Activated B cell treated with CpG ODN at 0.5 μM for 24 hours (primary cell): ENCODE measurements at places on chromosomes 16 and 17. TPM values are rescaled to one million over a fixed set of nuclear protein-coding genes. Genes with fewer than 3 reads are reported as not detected.

DNA sequence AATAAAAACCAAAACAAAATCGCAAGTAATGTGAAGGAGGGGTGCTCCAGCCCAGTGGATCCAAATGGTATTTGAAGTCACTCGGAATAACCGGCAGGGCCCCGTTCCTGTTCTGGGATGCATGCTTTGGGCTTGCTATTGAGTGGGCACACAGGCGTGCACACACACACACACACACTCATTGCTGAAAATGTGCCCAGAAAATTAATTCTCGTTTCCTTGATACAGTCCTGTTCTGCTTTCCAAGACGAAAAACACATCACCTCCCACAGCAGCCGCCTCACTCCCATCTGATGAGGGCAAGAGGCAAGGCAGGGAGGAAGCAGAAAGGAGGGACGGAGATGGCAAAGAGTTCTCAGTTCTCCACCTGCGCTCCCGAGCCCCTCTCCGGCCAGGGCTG is 62.2 kb upstream of the SDK2 start:
- peaks cover 16% of the 10 kb centered on the region for H3K4me1 ChIP-seq
- H3K27ac ChIP-seq, result no peak overlapping the region
- peaks cover 8% of the 10 kb centered on the region for H3K27me3 ChIP-seq
- H3K36me3 ChIP-seq, result no peaks in the 10 kb centered on the region

DNA sequence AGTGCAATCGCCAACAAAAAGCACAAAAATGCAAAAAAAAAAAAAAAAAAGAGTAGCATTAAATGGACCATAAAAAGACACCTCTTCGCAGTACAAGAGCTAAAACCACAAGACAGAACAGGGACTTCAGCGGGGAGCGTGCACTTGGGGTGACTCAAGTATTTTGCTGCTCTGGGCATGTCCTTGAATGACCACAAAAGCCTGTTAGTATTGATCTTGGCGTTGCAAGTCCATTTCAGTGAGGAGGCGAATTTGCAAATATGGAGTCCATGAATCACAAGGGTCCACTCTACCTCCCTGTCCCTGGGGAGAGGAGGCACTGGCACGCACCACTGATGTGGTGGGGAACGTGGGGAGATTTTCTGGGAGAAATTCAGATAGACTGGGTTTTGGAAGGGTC is 78.9 kb downstream of the CNGB1 start:
- H3K27ac ChIP-seq, result no peak overlapping the region
- H3K27me3 ChIP-seq, result peaks cover 29% of the 10 kb centered on the region
- no peak overlapping the region for H3K4me3 ChIP-seq
- H3K4me1 ChIP-seq, result peaks cover 3% of the 10 kb centered on the region

GRCh38 chr17:58446086-58446485 is 28.8 kb upstream of the RNF43 start:
- H3K4me3 ChIP-seq, result no peak overlapping the region
- no peak overlapping the region for H3K27ac ChIP-seq
- H3K36me3 ChIP-seq, result peaks cover 35% of the 10 kb centered on the region
- H3K27me3 ChIP-seq, result no peaks in the 10 kb centered on the region
- no peak for DNase-seq
- H3K4me1 ChIP-seq, result peaks cover 11% of the 10 kb centered on the region

- no peak overlapping the region for H3K27ac ChIP-seq
- H3K36me3 ChIP-seq, result no peaks in the 10 kb centered on the region
- no peak for DNase-seq
Observed at GRCh38 chr16:80117556-80118130, 423.1 kb upstream of the DYNLRB2 start.

DNA sequence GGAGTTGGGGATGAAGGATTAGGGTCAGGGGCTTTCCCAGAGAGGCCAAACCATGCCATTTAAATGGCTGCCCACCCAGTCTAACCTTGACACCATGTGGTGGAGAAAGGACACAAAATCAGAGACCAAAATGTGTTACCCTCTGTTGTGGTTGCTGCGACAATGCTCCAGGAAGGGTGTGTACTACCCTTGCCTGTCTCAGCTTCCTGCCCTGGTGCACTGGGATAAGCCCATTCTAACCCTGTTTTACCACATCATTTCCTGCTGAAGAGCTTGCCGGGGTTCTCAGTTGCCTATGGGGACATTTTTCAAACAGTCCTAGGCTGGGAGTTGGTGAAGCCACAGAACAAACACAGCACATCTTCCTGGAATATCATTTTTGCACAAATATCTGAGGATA is 4.9 kb downstream of the OR4D1 start:
- H3K4me3 ChIP-seq, result peak overlapping the region; percentile 4
- H3K4me1 ChIP-seq, result peaks cover 24% of the 10 kb centered on the region
- no peak for DNase-seq
- no peaks in the 10 kb centered on the region for H3K36me3 ChIP-seq

DNA sequence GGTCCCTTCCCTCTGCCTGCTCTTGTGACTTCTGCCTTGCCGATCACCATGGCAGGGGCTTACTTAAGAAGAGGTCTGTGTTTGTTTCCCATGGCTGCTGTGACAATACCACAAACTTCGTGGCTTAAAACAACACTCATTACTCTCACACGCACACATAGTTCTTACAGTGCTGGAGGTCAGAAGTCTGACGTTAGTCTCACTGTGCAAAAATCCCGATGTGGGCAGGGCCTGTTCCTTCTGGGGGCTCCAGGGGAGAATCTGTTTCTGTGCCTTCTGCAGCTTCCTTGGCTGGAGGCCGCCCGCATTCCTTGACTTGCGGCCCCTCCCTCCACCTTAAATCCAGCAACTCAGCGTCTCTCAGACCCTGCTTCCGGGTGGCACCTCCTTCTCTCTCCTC is 249.2 kb upstream of the GSE1 start:
- DNase-seq, result no peak
- H3K36me3 ChIP-seq, result no peaks in the 10 kb centered on the region
- no peaks in the 10 kb centered on the region for H3K4me1 ChIP-seq

The IGF2BP1 gene
- 0.10 and 0.40 TPM in 2 replicates for total RNA-seq
